ENCODE measurements at places on chromosomes 6 and 20.

DNA sequence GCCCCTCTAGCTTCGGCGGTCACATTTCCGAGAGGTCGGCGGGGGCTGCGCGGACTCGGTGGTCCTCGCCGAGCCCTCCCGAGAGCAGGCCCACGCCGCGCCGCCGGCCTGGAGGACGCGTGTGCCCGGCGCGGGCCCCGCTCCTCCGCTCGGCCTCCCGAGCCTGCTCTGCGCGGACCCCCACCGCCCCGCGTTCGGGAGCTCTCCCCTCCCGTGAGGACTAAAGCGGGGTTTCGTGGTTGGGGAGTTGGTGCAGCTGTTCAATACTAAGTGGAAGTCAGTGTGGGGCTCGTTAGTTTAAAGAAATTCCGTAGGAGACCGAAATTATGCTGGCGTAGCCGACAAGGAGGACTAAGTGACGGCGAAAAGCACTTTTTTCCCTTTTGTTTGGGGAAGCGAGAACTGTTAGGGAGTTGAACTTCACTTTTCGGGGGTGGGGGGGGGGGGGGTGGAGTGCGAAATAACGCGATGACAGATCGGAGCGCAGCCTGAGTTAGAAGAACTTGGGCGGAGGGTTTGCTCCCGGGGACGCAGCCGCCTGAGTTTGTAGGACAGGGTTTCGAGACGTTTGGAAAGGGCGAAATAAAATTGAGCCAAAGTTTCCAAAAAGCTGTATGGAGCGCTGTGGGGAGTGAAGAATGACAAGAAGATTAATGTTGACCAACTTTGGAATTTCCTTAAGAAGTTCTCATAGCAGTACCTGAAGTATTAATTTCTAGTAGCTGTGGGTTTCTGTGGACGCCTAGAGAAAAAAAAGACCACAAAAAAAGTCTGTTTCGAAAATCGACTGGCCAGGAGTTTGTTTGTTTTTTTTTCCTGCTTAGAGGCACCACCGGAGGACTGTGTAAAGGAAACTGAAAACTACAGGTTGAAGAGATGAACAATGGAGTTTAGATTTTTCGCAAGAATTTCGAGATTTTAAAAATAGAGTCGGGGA, 1.4 kb downstream of the QKI start:
- peak; percentile 15 for DNase-seq

DNA sequence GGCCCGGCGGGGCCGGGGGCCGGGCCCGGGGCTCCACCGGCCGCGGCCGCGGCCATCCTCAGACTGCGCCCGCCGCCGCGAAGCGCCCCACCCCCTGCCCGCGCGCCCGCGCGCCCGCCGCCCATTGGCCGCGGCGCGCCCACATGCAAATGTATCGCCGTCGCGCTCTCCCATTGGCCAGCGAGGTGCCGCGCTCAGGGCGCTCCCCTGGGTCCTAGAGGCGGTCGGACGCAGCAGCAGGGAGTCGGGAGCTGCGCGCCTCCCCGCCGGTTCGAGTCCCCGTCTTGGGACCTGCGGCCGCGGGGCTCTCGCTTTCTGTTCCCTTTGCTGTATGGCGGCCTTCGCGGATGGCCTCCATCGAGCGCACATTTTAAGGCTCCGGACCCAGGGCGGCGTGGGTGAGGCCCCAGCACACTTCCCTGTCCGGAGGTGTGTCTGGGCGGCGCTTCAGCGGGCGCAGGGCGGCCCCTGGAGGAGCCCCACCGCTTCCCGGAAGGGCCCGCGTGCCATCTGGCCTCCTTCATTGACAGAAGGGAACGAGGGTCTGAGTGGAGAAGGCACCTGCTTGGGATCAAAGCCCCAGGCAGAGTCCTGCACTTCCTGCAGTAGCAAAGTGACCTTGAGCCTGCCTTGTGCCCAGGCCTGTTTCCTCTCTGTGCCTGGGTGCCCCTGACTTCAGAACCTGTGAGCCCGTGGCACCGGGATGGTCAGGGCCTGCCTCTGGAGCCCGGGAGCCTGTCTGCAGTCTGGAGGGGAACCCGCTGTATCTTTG, at the start of gene CABLES2:
CABLES2 (minus strand) TSS at position 65 of the 772 bp plus-strand sequence; CDS start at position 56, 9 bp downstream.
- peak; percentile 82 for DNase-seq

- DNase-seq = no peak
Measured at GRCh38 chr6:98841621-98842341, 7.4 kb downstream of the POU3F2 start.

DNA sequence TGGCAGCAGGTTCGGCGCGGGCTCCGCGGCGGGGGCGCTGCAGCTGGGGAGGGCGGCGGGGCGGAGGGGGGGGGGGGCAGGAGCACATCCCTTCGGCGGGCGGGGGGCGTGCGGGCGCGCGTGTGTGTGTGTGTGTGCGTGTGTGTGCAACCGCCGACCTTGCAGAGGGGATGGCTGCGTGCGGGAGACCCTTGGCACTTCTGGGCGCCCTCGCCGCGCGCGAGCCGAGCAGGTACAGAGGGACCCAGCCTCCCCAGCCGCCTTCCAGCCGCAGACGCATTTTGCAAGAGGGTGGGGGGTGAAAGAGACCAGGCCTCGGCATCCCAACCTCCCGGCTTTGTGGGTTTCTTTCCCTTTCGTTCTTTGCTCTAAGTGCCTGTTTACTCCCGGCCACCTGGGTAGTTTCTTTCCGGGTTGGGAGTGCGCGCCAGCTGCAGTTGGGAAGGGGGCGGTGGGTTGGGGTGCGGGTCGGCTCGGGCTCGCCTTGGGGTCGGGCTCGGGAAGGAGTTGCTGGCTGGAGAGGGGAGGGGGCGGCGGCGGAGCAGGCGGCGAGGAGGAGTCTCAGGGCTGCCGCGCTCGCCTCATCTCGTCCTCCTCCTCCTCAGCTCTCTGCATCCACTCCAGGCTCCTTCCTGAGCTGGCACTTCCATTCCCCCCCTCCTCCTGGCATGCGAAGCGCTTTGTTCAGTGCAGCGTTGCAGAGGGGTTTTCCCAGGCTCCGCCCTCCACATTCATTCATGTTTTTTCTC, 620 bp downstream of the HIVEP1 start:
- peak; percentile 52 for DNase-seq

- DNase-seq = no peak
Measured at GRCh38 chr20:43985608-43986316, 71.1 kb downstream of the TOX2 start.

- DNase-seq = no peak
Measured at GRCh38 chr6:11085758-11086435, 7.7 kb upstream of the SMIM13 start.

DNA sequence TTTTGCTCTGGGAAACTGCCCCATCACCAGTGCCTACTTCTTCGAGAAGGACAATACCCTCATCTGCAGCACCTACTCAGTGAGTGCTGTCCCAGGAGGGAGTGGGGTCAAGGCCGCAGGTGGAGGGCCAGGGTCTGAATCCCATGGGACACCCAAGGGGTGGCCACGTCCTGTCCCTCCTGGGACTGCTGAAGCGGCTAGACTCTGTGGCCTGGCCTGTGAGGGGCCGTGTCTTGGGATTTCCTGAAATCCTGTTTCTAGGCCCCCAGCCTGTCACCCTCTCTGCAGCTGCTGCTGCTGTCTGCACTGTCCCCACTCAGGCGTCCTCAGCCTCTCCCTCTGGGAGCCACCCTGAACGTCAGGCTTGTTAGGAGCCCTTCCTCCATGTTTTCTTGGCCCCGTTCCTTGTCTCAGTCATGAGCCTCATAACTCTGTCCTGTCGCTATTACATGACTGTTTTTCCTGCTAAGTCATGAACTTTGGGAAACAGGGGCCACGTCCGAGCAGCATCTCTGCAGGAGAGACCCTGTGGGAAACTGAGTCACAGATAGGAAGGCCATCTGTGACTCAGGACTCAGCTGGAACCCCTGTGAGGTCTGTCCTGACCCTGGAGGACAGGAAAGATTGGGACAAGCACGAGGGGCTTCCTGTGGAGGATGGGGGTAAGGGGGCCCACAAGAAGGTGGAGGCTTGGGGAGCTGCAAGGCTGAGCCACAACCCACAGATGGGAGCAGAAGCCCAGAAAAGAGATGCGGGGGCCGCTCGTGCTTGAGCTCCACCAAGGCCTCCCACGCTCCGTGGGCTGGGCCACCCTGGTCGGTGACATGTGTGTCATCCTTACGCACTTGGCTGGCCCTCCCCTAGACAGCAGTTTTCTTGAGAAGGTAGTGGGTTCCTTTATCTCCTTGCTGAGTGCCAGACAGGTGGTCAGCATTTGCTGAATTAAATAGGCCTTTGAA, 49.9 kb downstream of the EFCAB8 start:
- peak; percentile 23 for DNase-seq

DNA sequence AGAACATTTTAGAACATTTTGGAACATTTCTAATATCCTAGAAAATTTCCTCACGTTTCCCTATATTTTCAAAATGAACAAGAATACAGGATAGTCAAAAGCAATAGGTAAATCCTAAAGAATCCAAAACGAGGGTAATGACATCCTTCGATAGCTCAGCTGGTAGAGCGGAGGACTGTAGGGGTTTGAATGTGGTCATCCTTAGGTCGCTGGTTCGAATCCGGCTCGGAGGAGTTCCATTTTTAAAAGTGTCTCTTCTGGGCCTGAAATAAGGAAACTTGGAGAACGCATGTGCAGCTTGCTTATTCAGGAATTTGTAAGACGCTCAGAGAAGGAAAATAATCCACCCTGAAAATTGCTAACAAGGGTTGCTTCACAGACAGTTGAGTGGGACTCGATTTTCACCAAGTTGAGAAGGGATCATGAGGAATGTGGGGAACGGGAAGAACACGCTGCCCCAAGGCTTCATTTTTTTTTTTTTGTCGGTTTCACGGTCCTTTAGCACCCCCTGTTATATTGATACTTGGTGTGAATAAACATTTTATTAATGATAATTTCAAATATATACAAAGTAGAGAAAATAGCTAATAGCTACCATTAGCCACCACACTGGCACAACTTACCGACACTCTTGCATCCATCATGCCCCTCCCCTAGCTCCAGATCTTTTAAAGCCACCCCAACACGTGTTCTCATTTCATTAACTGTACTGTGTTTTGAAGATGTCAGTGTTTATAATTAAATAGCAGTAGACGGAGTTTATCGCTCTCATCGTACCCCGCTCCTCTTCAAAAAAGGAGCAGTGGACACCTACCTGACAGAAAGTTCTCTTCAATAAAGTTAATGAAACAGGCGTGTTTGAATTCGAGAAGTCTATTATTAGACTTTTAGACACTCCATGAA, 1.8 kb upstream of the ABT1 start:
- DNase-seq = no peak

GRCh38 chr6:38067263-38067980, 247.9 kb downstream of the ZFAND3 start:
- DNase-seq = no peak

- no peak for DNase-seq
Measured at GRCh38 chr6:168575346-168576098, 134.5 kb downstream of the SMOC2 start.

DNA sequence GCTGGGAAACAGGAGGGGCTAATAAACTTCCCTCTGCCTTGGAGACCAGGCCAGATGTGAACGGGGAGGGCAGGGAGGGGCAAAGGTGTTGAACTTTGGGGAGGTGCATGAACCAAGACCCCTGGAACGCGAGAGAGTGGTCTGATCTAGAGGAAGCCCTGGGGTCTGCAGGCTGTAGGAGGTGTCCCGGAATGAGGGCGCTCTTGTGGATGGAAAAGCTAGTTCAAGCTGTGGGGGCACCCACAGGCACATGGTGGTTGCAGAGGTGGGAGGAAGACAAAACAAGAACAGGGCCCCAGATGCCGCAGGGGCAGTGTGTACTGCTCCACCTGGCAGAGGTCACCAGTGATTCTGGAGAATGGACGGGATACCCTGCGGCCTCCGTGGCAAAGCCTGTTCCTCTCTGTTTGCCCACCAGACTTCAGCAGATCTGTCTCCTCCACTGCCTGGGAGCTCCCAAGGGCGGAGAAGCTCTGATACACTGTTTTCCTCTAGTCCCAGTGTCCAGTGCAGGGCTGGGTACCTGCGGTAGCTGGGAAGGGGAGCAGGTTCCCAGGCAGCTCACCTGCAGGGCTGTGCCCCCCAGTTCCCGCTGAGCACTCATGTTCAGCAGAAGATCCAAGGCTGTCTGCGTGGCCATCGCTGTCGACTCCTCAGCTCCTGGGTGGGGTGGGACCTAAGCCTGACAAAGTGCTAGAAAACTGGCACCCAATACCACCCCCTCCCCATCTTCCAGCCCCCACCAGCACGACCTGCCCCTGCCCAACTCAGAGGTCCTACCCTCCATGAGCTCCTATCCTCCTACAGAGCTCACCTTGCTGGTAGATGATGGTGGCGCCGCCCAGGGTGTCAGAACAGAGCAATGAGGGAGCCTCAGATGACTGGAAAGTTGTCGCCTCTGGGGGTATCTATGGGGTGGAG, 14.7 kb downstream of the ZNF335 start:
- DNase-seq = no peak

- DNase-seq = no peak
Measured at GRCh38 chr6:8780653-8781052, 345.3 kb upstream of the SLC35B3 start.

GRCh38 chr6:88371480-88371879, 205.3 kb upstream of the CNR1 start:
- no peak for DNase-seq

GRCh38 chr20:44495257-44495656, 19.6 kb downstream of the TTPAL start:
- DNase-seq = no peak

GRCh38 chr20:833121-833449, 430 bp upstream of the FAM110A start:
- no peak for DNase-seq

- no peak for DNase-seq
Measured at GRCh38 chr20:51363378-51363777, 179.1 kb downstream of the NFATC2 start.

- DNase-seq = peak; percentile 31
Measured at GRCh38 chr20:62710886-62711702, 2.5 kb downstream of the NTSR1 start.

DNA sequence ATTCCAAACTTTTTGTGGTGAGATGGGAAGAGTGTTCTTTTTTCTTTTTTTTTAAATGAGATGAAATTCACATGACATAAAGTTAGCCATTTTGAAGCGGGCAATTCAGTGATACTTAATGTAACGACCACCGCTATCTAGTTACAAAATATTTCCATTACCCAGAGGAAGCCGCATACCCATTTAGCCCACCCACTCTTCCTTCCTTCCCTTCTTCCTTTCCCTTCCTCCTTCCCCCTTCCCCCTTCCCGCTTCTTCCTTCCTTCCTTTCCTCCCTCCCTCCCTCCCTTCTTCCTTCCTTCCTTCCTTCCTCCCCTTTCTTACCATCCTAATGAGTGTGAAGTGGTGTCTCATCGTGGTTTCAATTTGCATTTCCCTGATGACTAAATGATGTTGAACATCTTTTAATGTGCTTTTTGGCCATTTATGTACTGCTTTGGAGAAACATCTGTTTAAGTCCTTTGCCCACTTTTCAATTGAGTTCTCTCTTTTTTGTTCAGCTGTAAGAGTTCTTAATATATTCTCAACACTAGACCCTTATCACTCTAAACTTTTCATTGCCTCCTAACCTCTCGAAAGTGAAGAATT, 371.1 kb downstream of the FARS2 start:
- no peak for DNase-seq
